ENCODE measurements at places on chromosomes 12 and 14.

DNA sequence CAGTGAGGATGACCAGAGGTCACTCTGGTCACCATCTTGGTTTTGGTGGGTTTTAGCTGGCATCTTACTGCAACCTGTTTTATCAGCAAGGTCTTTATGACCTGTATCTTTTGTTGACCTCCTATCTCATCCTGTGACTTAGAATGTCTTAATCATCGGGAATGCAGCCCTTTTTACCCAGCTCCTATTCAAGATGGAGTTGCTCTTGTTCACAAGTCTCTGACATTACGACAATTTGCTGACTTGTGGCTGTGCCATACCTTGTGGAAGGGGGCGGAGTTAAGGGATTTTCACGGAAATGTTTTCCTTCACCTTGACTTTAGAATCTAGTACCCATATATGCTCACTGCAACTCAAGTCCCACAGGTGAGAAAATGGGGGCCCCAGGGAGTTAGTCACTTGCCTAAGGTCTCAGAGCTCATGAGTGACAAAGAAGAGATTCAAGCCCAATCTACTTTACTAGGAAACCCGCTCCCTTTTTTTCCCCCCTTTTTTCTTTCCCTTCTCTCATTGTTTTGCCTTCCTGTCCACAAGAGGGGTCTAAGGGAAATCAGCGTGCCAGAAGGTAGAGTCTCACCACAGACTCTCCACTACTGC, 2.7 kb upstream of the MAP1LC3B2 start:
- no peak for DNase-seq

GRCh38 chr12:110266980-110267620, 13.9 kb upstream of the ATP2A2 start:
- DNase-seq: peak; percentile 80

DNA sequence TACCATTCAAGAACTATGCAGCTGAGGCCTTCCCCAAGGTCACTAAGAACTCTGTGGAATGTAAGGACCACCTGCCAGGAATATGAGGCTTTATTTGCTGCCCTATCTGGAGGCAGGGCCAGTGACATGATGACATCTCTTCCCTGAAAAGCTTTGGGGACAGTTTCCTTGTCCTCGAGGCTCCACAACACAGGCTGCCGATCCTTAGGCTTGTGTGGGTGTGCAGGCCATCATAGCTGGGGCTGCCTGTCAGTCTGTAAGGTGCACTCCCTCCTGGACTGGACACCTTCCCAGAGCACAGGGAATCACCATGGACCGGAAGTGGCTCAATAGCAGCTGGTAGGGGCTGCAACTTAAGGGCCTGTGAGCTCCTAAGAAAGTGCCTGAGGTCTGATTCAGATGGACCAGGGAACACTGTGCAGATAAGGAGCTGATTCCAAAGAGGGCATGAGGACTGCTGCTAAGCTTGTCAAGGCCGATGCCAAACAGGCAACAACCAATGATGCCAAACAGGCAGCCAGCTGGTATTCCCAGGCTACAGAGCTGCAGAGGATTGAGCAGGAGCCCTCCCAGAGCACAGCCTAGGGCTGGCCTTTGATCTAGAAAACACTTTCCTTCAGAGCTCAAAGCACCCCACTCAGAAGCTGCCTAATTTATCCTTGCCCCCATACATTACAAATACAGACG, 84.3 kb downstream of the CRACR2A start:
- no peak for DNase-seq

DNA sequence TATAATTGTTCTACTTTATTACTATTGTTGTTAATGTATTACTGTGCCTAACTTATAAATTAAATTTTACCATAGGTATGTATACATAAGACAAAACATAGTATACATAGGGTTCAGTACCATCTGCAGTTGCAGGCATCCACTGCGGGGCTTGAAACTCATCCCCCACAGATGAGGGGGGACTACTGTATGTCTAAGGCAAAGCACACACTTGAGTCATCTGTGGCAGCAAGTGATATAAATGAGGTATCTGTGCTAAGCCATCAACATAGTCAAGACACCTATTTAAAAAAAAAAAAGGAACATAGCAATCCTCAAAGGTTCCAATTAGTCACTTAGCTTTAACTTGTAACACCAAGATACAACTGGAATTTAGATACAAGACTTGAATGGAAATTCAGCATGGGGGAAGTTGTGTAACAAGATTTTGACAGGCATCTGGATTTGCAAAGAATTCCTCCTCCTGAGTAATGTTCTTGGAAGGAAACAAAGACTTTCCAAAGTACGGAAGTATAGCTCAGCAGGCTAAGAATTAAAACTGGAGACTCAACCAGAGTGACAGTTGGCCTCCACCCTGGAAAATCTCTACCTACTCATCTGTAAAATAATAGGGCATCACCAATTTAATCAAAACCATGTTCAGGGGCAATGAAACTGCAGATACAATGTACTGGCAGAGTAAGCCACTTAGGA, 14.9 kb downstream of the DCAF5 start:
- DNase-seq: no peak

DNA sequence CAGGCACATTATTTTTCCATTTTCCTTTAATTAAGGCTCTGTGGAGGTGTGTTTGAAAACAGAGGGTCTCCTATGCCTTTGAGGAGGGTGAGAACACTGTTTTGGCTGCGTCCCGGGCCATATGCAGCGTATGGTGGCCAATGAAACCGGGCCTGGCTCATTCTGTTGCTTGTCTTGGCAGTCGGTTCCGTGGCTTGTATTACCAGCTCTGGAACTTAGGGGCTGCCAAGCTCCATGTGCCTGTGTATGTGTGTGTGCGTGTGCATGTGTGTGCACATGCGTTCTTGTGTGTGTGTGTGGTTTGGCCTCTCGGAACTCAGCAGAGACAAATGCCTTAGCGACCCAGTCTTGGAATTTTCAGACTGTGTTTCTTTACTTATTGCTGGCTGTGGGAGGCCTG, 2.7 kb downstream of the JDP2 start:
- DNase-seq: no peak

DNA sequence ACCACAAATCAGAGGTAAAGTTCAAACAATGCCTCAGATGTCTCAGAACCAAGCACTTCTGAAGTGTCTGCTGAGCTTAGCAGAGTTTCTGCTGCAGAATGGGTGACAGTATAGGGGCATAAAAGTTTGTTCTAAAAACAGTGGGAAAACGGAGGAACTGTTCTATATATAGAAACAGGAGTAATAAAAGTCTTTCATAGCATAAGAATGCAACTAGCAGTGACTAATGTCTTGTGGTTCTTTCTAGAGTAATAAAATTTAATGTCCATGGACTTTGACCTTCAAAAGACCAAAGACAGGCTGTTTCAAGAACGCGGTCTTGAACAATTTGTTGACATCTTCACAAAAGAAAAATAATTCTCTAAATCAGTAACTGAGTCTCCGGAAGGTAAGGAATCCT, 107.5 kb upstream of the FAR2 start:
- DNase-seq: peak; percentile 81

DNA sequence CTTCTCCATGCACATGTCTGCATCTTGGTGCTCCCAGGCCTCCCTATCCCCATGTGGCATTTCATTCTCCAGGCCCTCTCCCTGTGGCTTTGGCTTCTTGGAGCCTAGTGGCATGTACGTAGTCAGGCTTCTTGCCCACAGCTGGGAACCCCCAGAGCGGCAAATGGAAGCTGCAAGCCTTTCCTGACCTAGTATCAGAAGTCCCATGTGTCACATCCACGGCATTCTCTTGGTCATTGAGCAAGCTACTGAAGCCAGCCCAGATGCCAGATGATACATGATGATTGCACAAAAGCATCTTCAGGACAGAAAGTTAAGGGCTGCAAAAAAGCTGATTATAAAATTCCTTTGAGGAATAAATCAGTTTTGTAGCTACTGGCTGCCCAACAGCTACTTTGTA, 154.9 kb downstream of the PELI2 start:
- no peak for DNase-seq

DNA sequence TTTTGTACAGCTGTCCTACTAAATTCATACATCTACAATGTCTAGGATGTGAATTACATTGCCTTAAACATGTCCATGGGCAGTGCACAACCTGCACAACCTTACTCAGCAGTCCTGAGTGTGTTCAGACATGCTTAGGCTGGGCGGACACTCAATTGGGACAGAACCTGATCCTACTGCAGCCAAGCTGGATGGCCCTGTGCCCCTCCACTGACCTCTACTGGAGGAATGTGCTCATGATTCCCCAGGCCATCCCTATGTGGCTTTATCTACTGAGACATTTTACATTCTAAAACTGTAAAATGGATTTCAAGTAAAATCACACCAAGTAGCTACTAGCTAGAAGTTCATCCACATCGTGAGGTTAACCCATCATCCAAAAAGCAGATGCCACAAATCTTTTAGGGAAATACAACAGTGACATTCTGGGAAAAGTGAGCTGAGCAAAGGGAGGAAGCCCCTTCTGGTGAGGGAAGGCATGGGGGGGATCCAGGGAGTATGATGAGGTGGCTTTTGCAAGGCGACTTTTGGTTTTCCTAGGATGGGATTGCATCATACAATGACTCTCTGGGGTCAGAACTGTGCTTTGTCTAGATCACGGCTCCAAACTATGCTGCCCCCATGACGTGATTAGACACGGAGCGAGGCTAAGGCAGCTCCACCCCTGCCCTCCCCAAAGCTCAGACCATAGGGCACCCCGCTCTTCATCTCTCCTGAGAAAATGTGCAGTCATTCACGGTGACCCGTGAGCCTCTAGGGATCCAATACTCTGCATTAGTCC, 911.7 kb upstream of the TMEM132C start:
- DNase-seq: no peak

DNA sequence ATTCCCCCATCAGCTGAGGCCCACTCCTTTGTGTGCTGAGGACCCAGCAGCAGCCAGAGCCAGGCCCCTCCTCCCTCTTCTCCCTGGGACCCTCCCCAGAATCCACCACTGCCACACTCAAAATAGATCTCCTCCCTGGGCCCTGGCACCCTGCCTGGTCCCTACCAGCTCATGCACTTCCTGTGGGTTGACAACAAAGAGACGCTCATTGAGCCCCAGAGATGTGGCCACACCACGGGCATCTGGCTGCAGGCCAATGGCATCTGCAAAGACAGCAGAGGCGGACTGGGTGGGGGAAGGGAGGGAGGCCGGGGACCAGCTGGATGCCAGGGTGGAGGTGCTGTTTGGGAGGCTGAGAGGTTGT, 16.0 kb upstream of the ENDOU start:
- peak; percentile 84 for DNase-seq

GRCh38 chr14:99325591-99325990, 53.6 kb upstream of the BCL11B start:
- DNase-seq: no peak

DNA sequence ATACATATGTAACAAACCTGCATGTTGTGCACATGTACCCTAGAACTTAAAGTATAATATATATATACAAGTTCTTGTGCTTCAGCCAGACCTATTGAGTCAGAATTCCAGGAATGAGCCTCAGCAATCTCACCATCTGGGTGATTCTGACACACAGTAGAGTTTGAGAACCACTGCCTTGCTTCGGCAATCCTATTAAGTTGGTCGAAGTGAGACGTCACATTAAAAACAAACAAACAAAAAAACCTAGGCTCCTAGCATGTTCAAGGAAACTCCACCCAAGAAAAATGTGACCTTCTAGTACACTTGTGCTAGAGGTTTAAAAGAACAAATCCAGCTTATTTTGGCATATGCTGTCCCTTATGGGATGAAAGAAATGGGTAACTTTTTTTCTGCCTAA, 115.8 kb downstream of the SINHCAF start:
- no peak for DNase-seq

DNA sequence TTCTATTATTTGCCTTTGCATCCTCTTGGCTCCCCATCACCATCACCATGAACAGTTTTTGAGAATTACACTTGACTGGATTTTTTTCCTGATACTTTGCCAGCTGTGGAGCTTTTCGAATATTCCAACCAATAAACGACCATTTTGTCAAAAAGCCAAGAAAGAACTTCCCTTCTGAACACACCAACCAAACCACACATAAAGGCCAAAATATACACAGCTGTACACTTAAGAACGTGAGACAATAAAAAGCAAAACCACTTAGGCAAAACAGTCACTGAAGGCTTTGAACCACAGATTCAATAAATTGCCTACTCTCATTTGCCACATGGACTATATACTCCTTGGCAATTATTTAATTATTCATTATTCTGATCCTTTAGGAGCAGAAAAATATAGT, 1.1 kb downstream of the C14orf93 start:
- peak; percentile 9 for DNase-seq

GRCh38 chr14:79442786-79443185, 768.5 kb downstream of the DIO2 start:
- no peak for DNase-seq

DNA sequence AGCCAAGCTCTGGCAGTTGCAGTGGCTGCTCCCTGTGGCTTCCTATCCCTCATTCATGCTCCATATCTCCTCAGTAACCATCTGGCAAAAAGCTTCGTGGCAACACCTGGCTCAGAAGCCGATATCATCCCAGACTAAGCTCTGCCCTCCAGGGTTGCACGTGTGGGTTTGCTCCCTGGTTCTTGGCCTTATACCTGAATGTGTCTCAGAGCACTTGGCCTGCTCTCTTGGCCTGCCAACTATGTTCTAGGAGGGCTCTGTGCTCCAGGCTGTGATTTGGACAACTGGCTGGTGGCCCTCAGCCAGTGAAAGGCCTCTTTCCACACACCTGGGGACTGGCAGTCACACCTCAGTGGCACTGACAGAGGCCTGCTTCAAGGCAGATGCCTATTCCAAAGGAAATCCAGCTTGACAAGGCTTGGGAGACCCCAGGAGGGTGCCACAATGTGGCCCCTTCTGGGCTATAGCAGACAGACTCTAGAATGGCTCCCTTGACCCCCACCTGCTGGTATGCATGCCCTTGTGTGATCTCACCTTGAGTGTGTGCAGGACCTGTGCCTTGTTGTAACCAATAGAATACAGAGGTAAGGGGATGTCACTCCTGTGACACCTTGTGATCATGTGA, 10.5 kb downstream of the PLD4 start:
- no peak for DNase-seq

DNA sequence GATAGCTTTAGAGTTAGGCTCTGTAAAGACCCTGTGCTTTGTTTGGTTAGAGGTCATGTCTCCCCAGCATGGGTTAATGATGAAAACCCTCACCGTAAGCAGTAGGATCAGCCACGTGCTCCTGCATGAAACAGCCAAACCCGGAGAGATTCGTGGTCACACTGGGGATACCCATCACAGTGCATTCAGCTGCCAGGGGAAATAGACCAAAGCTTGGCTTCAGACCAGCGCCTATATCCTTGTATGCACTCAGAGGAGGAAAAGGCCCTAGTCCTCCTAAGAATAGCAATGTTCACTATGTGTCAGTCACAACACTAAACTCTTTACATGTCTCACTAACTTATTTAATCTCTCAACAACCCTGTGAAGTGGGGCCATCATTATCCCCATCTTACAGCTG, 16.3 kb downstream of the SPX start:
- DNase-seq: no peak
